ENCODE measurements at places on chromosomes 5 and 9.

- no peak for DNase-seq
Observed at GRCh38 chr5:56917534-56917933, 8.1 kb downstream of the SETD9 start.

GRCh38 chr5:10583663-10584572, 20.0 kb downstream of the ANKRD33B start:
- DNase-seq: peak; percentile 52

- DNase-seq: no peak
Observed at GRCh38 chr5:91033370-91033769, 349.7 kb downstream of the ARRDC3 start.

GRCh38 chr9:69396759-69397158, 71.7 kb downstream of the ENTREP1 start:
- no peak for DNase-seq

GRCh38 chr9:128771745-128772519, at the start of gene ZER1:
ZER1 (minus strand) TSS chr9:128771927; CDS start chr9:128755565, 16,362 bp downstream.
- peak; percentile 94 for DNase-seq

GRCh38 chr5:178122346-178122745, 8.5 kb upstream of the RMND5B start:
- no peak for DNase-seq

GRCh38 chr9:110583237-110583636, 3.7 kb upstream of the SVEP1 start:
- no peak for DNase-seq

DNA sequence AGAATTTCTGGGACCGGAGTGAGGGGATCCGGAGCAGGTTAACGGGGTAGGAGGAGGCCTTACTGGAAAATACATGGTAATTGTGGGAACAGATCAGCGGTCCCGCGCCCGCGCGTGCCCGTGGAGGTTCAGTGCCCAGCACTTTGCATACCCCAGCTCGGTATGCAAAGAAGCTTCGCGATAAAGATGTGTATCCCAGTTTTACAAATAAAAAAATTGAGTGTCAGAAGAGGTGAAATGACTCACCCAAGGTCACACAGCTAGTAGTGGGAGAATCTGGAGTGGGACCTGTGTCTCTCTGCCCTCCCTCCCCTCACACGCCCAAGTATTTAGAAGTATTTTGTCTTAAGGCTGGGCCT, 967 bp downstream of the NEURL1B start:
- no peak for DNase-seq

- no peak for DNase-seq
Observed at GRCh38 chr9:95385521-95385920, 68.0 kb upstream of the FANCC start.

- peak; percentile 82 for DNase-seq
Observed at GRCh38 chr5:132437604-132438266, 52.8 kb downstream of the IRF1 start.

GRCh38 chr5:151086905-151087360, 6.1 kb upstream of the TNIP1 start:
- peak; percentile 51 for DNase-seq

- DNase-seq: no peak
Observed at GRCh38 chr9:128633601-128634000, 23.0 kb downstream of the DYNC2I2 start.

GRCh38 chr9:33148367-33149014, 18.6 kb downstream of the B4GALT1 start:
- DNase-seq: no peak

DNA sequence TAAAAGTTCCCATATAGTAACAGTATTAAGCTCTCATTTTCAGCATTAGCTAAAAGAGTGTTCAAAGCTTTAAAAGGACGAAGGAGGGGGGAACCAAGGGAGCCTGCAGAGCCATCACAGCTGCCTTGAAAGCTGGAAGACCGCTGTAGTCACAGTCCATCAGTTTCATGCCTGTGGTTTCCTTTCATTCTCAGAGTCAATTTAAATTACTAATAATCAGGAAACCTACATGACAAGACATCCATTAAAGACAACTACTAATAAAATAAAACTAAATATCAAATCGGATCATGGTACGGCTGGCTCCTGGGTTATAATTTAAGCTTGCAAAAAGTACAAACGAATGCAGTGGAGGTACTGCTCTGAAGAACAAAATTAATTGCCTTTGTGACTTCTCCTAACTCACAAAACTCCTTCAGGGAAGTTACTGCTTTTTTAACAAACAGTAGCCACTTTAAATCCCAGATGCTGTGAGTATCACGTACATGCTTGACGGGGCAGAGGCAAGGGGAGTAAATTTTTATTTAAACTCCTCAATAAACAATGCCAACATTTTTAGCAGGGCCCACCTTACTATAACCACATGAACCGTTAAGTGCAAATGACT, 213.5 kb downstream of the DENND1A start:
- peak; percentile 19 for DNase-seq

DNA sequence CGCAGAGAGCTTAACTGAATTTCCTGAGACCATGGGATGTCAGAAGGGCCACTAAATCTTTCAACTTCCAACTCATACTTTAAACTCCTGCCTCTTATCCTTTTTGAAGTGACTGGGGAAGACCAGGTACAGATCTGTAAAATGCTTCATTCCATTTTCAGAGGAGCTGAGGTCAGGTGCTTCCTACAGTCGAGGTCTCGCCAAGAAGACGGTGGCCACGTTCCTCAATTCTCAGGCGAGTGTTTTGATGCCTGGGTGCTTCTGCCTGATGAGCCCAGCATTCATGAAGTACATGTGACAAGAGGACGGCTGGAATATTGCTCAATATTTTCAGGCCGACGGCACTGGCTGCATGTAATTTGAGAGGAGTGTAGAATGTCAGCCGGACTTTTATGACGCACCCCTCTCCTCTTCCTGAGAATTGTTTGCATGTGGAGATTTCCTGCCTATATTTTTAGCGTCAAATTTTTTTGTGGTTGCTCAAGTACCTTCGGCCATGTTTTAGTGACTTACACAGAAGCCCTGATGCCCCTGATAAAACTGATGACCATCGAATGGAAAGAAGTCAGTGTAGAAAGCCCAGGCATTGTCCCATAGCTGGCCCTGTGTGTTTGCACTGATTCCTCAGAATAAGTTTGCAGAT, 38.8 kb upstream of the GLRX start:
- peak; percentile 20 for DNase-seq

DNA sequence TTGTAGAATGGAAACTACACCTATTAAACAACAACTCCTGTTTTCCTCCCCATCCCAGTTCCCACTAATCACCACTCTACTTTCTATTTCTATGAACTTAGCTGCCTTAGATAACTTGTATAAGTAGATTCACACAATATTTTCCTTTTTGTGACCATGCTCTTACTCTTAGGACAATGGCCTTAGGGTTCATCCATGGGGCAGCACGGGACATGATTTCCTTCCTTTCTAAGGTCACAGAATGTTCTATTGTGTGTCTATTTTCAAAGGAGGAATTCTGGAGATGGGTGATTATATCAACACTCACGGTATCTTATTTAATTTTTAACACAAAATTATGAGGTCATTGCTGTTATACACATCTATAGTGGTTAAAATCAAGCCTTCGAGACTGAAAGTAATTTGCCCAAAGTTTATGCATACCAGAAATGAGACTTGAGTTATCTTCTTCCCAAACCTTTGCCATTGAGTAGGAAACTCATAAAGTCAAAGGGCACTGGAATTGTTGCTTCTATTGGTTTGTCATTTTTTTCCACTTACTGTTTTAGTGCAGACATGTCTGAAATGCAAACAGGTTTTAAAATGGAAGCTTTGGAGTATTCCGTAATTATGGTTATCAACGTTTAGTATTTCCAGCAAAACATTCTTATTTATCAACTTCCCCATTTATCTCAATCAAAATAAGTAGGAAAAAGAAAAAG, 23.6 kb downstream of the CTSL start:
- no peak for DNase-seq

DNA sequence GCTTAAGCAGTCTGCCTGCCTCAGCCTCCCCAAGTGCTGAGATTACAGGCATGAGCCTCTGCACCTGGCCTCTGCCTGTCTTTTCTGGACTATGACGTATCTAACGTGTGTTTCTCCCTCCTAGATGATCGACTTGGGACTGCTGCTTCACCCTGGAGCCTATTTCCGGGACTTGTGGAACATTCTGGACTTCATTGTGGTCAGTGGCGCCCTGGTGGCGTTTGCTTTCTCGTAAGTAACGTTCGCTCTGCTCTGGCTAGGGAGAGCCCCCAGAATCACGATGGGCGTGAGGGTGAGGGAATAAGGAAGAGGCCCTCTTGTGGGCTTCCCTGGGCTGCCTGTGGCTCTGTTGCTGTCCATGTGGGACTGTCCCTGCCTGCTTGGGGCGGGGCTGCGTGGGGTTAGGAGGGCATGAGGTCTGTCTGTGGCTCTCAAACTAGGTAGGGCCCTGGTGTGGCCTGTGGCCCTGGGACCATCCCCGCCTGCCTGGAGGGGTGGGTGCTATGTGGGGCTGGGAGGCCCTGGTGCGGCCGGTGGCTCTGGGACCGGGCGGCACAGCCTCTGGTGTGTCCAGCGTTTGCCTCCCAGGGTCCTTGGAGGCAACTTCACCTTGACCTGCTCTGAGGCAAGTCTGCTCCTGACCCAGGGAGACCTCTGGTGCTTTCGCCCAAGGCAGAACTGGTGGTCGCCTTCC, 171.7 kb downstream of the CACNA1B start:
- DNase-seq: no peak

DNA sequence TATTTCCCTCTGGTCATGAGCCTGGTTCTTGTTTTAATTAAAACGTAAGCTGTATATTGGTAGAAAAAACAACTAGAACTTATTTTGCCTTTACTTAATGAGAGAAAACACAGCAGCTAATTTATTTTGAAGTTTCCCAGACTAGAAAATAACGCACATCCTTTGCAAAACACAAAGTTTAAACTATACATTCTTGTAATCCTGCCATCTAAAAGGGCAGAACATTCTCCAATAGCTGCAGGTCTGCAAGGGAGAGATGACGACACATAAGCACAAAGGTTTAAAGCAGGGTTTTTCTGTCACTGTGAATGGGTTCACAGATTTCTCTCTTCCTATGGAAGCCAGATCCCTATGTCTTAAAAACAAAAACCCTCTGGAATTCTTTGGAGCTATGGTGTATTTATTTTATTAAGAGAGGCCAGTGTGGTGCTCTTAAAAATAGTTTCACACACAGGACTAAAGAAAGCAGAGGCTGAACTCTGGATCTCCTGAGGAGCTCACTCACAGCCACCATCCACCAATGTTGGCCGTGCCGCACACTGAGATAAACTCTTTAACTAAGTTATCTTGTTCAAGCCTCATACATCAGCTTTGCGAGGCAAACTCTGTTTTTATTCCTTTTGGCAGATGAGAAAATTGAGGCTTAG, 82.4 kb downstream of the SNCAIP start:
- DNase-seq: no peak

DNA sequence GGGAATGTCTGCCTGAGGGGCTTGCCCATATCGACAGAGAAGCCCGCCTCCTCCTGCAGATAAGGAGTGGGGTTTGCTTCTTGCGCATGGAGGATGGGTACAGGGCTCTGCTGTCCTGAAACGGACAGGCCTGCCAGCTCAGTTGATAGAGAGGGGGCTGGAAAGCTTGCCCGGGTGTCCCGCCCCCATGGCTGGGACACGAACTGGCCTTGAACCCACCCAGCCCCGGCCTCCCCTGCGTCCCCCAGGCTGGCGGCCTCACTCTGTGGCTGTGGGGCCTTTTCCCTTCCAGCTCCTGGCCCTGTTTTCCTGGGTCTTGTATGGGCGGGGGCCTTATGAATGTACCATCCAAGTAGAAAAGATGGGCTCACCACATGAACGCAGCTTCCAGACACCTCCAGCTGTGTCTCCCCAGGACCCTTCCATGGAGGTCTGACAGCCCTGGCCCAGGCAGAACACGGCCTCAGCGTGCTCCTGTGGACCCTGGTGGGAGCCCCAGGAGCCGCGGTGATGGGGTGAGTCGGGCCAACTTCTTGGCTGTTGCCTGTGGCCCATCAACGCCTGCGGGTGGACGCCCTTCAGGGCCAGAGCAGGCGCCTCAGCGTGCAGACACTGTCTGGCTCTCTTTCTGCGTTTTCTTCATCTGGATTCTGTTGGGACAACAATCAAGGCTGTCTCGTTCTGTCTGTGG, 15.9 kb upstream of the SLC2A6 start:
- no peak for DNase-seq

- DNase-seq: no peak
Observed at GRCh38 chr9:135225619-135226228, 138.3 kb downstream of the OLFM1 start.

GRCh38 chr5:172843825-172844576, 9.9 kb downstream of the ERGIC1 start:
- no peak for DNase-seq

DNA sequence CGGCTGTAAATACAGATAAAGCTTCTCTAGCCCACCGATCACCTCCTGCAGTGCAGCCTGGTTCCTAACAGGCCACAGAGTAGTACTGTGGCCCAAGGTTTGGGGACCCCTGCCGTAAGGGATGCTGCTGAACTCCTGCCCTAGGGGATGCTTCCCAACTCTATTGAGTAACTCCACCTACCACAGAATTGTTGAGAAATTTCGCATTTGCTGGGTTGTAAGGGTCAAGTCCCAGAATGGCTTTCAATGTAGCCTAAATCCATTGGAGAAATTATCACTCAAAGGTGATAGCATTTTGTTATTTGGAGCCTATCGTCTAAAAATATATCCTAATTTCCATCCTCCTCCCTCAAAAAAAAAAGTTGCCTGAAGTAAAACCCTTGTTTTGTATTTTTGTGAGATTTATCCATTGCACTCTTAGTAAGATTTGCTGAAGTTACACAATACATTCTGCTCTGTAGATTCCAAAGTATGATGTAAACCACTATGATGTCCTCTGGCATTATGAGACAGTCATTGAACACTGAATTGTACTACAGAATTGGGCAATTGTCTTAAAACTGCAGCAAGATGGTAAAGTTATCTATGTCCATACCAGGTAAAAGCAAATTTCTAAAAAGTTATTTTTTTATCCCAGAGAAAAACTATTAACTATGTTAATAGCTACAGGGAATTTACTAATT, 14.0 kb downstream of the ACTBL2 start:
- no peak for DNase-seq

- no peak for DNase-seq
Observed at GRCh38 chr5:170280011-170280493, 17.5 kb downstream of the LCP2 start.

DNA sequence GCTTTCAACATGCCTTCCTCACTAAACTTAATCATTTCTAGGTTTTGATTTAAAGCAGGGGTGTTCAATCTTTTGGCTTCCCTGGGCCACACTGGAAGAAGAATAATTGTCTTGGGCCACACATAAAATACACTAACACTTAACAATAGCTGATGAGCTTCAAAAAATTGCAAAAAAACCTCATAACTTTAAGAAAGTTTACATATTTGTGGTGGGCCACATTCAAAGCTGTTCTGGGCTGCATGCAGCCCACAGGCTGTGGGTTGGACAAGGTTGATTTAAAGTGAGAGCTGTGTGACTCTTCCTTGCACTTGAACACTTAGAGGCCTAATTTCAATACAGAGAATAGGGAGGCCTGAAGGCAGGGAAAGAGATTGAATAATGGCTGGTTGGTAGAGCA, 598.3 kb downstream of the EFNA5 start:
- no peak for DNase-seq

GRCh38 chr9:17571825-17572224, 7.0 kb upstream of the SH3GL2 start:
- DNase-seq: no peak

GRCh38 chr5:145712245-145712644, 122.9 kb downstream of the PRELID2 start:
- no peak for DNase-seq

GRCh38 chr5:119578937-119579336, 50.4 kb upstream of the FAM170A start:
- peak; percentile 58 for DNase-seq

- no peak for DNase-seq
Observed at GRCh38 chr9:69519470-69520240, 152.5 kb downstream of the APBA1 start.
